ENCODE measurements at places on chromosomes 11 and 22.

- no peak for DNase-seq
Measured at GRCh38 chr22:43293259-43293654, 49.9 kb downstream of the SCUBE1 start.

- DNase-seq = no peak
Measured at GRCh38 chr11:100741866-100742625, 55.0 kb downstream of the ARHGAP42 start.

- DNase-seq = no peak
Measured at GRCh38 chr11:127273593-127274327, 273.2 kb upstream of the KIRREL3 start.

DNA sequence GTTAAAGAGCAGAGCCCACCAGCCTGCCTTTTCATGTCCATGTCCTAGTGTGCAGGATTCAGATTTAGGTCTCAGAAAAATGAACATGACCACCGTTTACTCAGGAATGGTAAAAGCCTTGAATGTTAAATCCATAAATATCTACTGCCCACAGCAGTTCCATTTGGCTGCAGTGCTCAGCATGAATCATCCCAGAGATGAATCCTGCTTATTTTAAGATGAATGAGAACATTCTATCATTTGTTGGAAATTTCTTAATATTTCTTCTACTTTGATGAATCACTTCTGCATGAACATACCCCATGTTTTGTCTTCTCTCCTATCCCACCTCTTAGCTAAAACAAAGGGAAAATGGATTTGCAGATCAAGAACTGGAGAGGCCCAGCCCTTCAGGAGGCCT is 47.5 kb upstream of the AQP11 start:
- no peak for DNase-seq

- DNase-seq = no peak
Measured at GRCh38 chr22:24845041-24845898, 39.3 kb downstream of the SGSM1 start.

GRCh38 chr22:35758394-35758793 is 40.7 kb downstream of the APOL5 start:
- no peak for DNase-seq
